Stimulated activated CD4-positive, alpha-beta T cell treated with anti-CD3 and anti-CD28 coated beads, Interleukin-1b, Interleukin-23, amount 100 ng/mL, for 4 hours (primary cell): ENCODE measurements at places on chromosomes 7 and 10.

DNA sequence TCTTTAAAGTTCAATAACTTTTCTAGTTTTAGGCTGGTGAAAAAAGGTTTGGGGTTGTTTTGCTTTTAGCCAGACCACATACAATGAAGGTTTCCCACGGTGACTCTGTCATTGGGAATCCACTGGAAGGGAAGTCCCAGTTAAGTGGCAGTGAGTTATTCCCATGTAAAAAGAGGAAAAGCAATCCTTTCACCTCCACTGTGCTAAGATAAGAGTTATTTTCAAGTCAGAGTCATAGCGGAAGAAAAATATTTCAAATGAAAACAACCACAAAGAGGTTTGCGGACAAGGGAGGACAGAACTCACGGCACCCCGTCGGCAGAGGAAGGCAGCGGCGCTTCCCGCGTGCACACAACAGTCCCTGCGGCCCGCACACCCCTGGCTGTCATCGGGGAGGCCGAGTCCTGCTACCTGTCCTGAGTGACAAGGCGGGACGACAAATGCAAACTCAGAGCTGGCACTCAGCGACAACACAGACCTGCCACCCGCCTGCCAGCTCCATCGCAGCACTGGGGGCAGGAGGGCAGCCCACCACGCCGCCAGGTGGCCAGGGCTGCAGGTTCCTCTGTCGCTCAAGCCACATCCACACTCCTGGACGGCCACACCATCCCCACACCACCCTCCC, 9.3 kb upstream of the PAPOLB start:
- DNase-seq, result no peak

- DNase-seq, result no peak
Measured at GRCh38 chr7:18020138-18020715, 7.4 kb downstream of the PRPS1L1 start.

GRCh38 chr10:128571745-128572144, 445.5 kb upstream of the MKI67 start:
- no peak for DNase-seq

GRCh38 chr7:143222782-143223181, 945 bp downstream of the TAS2R40 start:
- DNase-seq, result no peak

DNA sequence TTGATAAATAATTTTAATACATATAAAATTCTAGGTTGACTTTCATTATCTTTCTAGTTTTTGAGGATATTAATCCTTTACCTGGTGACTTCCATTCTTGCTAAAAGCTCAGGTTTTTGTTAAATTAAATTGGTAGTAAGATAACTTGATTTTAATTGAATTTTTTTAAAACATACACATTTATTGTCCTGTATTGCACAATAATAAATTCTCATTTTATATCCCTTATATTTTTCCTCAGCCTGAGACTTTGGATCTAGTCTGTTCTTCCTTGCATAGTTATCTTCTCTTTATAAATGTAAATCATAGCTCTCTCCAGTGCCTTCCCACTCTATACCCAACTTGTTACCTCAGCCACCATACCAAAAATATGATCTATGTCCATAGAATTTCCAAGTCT, 212.9 kb upstream of the CNTNAP2 start:
- DNase-seq, result no peak

DNA sequence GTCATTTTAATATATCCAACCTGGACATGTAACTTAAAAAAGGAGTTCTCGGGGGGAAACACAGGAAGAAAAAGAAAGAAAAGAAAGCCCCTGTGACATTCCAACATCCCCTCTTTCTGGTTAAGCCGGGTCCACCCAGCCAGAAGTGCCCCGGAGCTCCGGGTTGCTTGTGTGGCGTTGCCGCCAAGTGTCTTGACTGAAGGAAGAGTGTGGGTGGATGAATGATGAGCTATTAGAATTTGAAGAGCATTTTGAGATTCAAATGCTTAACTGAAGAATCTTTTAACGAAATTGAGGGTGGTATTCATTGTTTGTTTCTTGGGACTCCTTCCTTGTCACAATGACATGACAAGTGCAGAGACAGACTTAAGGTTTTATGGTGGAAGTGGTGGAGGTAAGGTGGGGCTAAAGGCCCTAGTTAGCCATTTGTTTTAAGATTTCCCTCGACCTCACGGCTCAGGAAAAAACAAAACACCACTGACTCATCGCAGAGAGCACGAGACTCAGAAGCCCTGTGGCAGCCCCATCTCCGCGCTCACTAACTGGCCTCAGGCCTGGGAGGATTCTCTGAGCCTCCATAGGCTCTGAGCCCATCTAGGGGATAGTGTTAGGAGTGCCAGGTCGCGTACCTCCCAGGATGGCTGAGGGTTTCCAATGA, 1.8 kb upstream of the GLI3 start:
- no peak for DNase-seq

GRCh38 chr10:124511205-124512039, 49.8 kb downstream of the LHPP start:
- no peak for DNase-seq

DNA sequence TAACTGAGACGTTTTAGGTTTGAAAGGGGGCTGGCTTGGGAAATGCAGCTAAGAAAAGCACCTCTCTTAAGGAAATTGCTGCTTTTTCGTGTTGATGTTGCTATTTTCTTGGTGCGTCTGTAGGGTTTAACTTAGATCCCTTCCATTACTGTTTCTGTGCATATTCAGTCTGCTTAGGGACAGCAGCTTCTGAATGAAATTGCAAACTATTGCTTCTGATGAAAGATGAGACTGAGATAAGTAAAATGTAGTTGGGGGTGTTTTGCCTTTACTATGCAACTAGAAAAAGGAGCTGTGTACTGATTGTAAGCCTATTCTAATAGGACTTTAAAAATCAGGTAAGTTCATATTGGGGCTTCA, 772 bp downstream of the HDAC9 start:
- no peak for DNase-seq

DNA sequence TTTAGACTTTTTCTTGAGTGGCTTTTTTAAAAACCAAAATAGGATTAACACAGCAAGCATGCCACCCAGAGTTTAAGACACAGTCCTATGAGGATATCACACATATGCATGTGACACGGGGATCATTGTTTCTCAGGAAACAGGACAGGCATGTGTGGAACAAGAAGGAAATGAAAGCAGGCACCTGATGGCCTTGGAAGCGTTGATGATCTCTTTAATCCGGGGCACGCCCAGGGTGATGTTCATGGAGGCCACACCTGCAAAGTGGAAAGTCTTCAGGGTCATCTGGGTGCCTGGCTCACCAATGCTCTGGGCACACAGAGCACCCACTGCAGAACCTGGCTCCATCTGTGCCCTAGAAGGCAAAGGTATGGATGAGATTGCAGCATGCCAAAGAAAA, 44.3 kb downstream of the POLR3A start:
- no peak for DNase-seq

DNA sequence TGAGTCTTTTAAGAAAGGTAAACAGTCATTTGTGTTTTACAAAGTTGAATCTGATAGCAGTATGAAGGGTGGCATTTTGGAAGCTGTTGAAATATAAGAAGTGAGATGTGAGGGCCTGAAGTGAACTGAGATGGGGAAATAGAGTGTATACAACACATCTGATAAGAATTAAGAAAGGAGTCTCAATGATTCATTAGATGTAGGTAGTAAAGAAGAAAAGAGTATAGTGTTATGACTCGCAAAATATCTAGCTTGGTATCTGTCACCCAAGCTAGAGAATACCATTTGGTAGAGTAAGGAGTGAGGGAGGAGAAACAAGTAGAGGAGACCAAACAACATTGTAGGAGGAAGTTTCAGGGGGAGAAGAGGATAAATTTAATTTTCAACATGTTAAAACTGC, 5.3 kb downstream of the PTPN12 start:
- DNase-seq, result no peak

DNA sequence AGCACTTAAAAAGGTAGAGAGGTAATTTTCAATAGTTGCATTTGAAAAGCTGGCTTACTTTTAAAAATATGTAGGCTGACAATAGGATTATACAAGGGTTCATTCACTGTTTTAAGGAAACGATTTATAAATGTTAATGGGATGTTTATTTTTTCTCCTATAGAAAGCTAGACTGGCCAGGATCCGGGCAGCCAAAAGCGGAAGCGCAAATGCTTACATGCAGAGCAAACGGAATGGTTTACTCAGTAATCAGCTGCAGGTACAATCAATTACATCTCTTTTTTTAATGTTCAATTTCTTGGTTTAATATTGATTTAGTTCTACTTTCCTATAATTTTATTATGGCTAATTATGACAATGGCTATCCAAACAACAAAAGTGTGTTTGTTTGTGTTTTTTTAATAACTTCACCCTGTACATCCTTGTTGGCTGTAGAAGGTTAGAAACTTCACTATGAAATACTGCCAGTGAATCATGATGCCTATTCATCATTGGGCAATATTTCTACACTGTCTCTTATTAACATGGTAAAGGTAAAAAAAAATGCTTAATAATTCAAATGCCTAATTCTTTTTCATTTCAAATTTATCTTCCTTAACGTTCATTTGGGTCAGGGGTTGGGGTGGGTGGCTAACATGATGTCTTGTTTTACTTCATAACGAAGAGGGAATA, 116.4 kb downstream of the TSPAN12 start:
- DNase-seq, result no peak

GRCh38 chr7:140348161-140348849, 50.0 kb downstream of the SLC37A3 start:
- DNase-seq, result no peak

GRCh38 chr10:63286754-63287264, 153.7 kb downstream of the NRBF2 start:
- DNase-seq, result no peak

DNA sequence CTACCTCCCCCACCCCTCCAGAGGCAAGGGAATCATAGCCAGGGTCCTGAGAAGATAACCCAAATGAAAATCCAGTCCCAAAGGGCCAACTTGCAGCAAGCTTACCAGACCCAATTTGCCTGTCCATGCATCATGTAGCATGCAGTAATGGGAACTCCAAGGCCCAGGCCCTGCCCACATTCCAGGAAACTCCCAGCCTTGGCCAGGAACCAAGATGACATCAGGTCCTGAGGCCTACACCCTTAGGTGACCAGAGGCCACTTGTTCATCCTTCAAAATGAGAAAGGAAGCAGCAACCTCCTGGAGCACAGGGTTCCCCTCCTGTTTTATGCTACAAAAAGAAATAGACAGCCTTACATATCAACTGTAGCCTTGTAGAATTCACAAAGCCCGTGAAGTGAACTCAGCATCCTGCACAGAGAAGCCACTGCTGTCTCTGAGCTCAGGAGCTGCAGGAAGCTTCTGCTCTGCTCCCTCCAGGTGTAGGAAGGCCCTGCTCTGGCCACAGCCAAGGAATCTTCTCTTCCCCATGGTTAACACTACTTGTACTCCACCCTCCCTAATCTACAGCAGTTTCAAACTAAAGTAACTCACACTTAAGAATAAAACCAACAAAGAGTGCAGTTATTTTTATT, 30.3 kb upstream of the GRB10 start:
- DNase-seq, result no peak

GRCh38 chr10:87500646-87501048, 4.0 kb upstream of the MINPP1 start:
- no peak for DNase-seq
